ENCODE measurements at places on chromosomes 5 and 9. TPM values are rescaled to one million over a fixed set of nuclear protein-coding genes. Genes with fewer than 3 reads are reported as not detected.

DNA sequence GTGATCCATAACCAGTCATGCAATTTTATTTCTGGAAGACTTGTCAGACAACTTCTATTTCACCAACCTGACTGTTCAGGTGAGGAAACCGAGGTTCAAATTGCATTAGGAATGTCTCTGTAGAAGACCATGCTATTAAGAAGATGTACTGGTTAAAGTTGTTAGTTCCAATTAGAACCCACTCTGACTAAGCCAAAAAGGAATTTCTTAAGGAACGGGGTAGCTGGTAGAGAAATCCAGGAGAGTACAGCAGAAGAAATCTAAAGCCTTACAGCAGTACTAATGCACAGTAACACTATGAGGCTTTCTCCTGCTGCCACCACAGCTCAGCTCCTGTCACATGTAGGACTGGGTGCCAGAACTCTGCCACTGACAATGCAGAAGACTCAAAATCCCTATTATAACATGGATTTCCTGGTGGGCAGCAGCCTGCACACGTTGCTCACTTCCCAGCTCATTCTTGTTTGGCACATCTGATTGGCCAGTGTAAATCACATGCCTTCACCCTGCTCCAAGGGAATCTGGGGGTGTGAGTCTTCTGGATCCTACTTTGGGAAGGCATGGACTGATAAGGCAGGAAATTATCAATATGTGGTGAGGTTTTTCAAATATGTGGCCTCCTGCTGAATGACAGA is 37.1 kb downstream of the CAST start:
- ATAC-seq, result no peak

DNA sequence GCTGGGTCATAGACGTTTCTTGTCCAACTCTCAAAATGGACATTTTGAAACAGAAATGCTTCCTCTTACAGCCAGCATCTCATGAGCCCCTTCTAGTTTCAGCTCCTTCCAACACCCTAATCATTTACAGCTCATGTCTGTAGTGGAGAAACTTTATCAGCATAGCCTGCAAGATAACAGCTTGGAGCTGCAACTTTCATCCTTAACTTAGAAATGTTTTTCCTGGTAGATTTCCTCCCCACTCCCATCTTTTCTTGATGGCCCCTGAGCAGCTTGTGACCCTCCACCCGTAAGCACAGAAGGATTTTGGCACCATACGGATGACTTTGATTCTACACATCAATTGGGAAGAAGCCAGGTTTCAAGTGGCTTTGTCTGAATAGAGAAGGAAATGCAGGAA is 53.5 kb upstream of the TGFBR1 start:
- ATAC-seq, result no peak

The CDH9 gene
- total RNA-seq, result not detected

- no peak for ATAC-seq
Measured at GRCh38 chr9:7103367-7103766, 345.6 kb downstream of the KDM4C start.

The TNFSF15 gene
- 1.7 TPM for total RNA-seq

DNA sequence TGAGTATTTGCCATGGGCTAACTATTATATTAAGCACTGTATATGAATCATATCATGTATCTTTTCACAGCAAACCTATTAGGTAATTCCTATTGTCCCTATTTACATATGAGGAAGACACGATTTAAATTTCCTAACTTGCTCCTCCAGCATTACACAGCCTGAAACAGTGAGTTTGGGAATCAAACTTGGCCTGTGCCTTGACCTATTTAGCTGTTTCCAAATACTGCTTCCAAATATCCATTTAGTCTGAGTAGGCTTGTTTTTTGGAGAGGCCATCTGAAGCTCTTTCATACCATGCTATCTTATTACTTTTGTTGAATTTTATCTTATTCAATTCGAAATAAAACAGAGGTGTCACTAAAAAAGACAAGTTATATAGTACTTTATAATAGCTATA is 447.3 kb upstream of the MPDZ start:
- ATAC-seq, result peak; percentile 48

- no peak for ATAC-seq
Measured at GRCh38 chr5:156328766-156329165, 1.8 kb downstream of the SGCD start.

The ADGRD2 gene
- total RNA-seq, result 0.08 TPM

The OTULINL gene
- 0.88 TPM for total RNA-seq

GRCh38 chr9:16500386-16500785 is 370.1 kb downstream of the BNC2 start:
- ATAC-seq, result no peak

- ATAC-seq, result no peak
Measured at GRCh38 chr5:101515721-101516120, 612.6 kb upstream of the ST8SIA4 start.
